ENCODE measurements at places on chromosomes 1 and 21.
A peak's percentile ranks its signal among the peaks of the same experiment; 100 is the strongest.

DNA sequence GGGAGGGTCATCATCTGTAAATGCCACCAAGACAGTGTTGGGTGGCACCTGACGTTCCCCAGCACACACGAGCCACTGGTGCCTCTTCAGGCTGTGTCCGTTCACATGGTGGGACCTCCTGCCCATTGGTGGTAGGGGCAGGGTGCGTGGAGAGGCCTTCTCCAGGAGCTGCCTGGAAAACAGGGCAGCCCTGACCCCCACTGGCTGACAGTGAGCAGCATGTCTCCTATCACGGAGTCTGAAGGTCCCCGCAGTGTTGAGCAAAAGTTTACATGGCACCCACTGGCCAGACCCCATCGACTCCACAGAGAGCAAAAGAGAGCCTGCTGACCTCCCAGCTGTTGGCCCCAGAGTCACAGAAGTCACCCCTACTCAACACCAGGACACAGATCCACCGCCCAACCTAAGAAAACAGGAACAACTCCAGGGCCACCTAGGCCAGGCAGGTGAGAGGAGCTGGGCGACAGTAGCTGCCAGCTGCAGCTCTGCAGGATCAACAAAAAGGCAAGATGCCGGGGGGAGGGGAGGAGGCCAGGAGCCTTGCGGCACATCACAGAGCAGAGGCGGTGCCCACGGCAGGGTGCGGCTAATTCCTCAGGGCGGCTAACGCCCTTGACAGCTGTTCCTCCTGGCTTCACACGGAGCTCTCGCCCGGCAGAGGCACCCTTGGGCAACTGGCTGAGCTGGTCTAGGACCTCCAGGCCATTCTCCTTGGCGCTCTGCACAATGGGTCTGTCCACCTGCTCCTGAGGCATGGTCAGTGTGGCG, 14.4 kb upstream of the IFI6 start:
- peak; percentile 61 for DNase-seq

- DNase-seq = no peak
These were observed 58.2 kb upstream of the MPC2 start for GRCh38 chr1:167995038-167995437.

- no peak for DNase-seq
These were observed 1.7 kb upstream of the IL6R start for GRCh38 chr1:154403261-154403943.

DNA sequence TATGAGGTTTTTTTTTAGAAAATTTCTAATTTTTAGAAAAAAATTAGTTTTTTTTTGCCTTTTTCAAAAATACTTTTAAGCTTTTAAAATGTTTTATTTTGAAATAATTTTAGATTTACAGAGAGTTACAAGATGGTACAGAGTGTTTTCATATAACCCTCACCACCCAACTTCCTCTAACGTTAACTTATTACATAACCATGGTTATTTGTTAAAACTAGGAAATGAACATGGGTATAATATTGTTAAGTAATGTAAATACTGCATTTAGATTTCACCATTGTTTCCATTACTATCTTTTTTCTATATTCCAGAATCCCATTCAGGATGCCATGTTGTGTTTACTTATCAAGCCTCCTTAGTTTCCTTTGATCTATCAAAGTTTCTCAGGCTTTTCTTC, 45.2 kb upstream of the ST6GALNAC3 start:
- no peak for DNase-seq

DNA sequence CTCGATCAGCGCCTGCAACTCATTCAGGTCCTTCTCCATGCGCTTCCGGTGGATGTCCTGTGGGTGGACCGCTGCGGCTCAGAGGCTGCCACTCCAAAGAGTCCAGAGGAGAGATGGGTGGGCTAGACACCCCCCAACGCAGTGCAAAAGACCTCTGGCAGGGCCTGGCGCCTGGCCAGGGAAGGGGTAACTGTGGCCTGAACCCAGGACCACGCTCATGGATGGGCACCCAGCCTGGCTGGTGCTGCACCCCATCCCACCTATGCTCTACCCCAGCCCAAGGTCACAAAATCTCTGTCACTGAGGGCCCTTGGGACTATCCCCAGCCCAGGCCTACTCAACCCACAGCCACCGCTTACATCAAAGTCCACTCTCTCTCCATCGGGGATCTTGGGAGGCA, 12.2 kb downstream of the TNNT2 start:
- no peak for DNase-seq

GRCh38 chr1:240115831-240116230, 24.1 kb downstream of the FMN2 start:
- no peak for DNase-seq

- no peak for DNase-seq
These were observed 211.2 kb downstream of the PTGER3 start for GRCh38 chr1:70836456-70836855.

- DNase-seq = no peak
These were observed 1.5 kb downstream of the OR14A2 start for GRCh38 chr1:247746391-247746935.

DNA sequence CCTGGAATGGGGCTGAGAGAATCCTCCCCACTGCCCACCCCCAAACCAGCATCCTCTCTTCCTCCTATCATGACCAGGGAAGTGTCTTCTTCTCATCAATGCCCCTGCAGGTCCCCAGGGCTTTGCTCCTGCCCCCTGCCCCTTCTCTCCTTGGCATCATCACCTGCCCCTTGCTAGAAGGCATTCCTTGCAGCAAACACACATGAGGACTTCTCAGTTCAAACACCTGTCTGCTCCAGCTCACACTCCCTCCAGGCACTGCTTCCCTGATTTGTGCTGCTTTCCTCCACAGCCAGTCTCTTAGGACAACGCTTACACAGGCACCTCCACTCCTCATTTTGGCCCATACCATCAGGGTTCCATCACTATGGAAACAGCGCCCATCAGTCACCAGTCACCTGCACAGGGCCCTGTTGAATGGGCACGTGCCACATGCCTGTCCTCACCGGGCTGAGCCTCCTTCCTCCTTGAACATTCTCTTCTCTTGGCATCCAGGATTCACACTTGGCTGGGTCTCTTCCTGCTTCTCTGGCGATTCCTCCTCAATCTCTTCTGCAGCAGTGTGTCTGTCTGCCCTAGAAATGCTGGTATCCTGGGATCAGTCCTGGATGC, 81.9 kb upstream of the EDN2 start:
- DNase-seq = no peak

DNA sequence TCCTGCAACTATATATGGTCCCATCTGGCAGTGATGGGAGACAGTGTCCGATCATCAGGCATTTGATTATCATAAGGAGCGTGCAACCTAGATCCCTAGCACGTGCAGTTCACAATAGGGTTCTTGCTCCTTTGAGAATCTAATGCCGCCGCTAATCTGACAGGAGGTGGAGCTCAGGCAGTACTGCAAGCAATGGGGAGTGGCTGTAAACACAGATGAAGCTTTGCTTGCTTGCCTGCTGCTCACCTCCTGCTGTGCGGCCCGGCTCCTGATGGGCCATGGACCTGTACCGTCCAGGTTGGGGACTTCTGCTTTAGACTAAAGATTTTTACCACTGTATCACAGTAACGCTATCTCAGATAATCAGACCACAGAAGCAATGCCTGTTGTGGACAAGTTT, 63.8 kb downstream of the TGFB2 start:
- no peak for DNase-seq

DNA sequence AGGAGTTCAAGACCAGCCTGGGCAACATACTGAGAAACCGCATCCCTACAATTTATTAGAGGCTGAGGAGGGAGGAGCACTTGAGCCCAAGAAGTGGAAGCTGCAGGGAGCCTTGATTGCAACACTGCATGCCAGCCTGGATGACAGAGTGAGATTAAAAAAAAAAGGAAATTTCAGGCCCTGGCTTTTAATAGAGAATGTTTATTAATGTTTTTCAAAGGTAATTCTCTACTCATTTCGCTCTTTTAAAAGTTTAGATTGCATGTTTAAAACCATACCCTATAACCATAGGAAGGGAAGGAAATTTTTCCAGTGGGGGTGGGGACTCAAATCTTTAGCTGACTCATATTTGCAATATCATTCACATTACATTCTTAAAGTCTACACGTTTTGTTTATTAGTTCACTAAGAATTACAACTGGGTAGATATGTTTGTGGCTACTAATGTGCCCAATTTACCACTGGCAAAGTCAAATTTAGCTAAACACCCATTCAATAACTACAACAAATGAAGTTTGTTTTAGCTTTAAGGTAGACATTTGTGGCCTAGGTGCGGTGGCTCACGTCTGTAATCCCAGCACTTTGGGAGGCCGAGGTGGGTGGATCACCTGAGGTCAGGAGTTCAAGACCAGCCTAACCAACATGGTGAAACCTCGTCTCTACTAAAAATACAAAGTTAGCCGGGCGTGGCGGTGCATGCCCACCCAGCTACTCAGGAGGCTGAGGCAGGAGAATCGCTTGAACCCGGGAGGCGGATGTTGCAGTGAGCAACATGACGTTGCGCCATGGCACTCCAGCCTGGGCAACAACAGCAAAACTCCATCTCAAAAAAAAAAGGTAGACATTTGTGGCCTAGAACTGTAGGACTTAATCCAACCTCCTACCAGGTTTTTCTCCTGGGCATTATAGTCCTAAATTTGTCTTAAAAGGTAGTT, 5.0 kb downstream of the KDM5B start:
- DNase-seq = no peak

DNA sequence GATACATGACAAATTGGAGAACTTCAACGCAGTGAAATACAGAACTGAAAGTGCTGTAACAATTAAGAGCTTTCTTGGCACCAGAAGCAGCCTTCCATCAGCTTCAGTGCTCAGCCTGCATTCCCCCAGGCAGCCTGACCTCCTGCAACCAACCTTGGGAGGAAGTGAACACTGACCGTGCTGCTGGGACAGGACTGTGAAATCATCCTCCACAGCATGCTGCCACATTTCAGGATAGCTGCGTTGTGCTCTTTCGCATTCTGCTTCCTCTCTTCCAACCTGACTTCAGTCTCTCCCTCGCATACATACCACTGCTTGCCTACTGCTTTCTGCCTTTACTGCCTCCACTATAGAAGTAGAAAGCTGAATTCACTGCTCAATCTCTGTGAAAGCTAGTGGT, 388.6 kb downstream of the RWDD3 start:
- no peak for DNase-seq

- DNase-seq = no peak
These were observed 736 bp upstream of the BARHL2 start for GRCh38 chr1:90717665-90718410.

DNA sequence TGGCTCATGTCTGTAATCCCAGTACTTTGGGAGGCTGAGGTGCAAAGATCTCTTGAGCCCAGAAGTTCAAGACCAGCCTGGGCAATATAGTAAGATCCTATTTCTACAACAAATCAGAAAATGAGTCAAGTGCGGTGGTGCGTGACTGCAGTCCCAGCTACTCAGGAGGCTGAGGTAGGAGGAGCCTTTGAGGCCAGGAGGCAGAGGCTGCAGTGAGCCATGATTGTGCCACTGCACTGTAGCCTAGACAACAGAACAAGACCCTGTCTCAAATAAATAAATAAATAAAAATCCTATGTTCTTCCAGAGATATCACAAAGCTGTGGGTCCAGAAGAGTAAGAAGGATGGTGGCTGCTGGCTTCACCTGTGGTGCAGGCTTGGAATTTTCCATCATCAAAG, 22.1 kb downstream of the CDA start:
- DNase-seq = no peak

DNA sequence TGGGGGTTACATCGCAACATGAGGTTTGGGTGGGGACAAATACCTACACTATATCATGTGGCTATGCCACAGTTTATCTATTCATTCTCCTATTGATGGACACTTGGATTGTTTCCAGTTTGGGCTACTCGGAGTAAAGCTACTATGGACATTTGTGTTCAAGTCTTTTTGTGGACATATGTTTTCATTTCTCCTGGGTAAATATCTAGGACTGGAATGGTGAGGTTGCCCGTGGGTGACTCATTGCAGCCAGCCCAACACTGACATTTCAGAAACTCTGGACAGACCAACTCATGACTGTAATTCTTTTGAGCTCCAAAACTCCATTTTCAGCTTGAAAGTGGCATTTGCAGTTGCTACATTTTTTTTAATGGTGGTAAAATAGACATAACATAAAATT, 82.7 kb downstream of the KAZN start:
- DNase-seq = no peak

DNA sequence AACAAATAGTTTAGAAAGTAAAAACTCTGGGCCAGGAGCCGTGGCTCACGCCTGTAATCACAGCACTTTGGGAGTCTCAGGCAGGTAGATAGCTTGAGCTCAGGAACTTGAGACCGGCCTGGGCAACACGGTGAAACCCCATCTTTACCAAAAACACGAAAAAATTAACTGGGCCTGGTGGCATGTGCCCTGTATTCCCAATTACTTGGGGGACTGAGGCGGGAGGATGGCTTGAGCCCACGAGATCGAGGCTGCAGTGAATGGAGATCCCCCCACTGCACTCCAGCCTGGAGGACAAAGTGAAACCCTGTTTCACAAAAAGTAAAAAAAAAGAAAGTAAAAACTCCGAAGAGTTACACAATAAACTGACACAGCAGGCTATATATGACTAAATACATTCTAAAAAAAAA, 10.6 kb downstream of the CEP170 start:
- no peak for DNase-seq

- no peak for DNase-seq
These were observed 16.6 kb upstream of the ABCG1 start for GRCh38 chr21:42202321-42202720.

Measured in NCI-H524 treated with DMSO at 0.1 percent for 48 hours (cell line).